Ovary (tissue), 10 donors: ENCODE measurements at places on chromosomes 6 and 20. TPM values are rescaled to one million over a fixed set of nuclear protein-coding genes. Genes with fewer than 3 reads are reported as not detected.

DNA sequence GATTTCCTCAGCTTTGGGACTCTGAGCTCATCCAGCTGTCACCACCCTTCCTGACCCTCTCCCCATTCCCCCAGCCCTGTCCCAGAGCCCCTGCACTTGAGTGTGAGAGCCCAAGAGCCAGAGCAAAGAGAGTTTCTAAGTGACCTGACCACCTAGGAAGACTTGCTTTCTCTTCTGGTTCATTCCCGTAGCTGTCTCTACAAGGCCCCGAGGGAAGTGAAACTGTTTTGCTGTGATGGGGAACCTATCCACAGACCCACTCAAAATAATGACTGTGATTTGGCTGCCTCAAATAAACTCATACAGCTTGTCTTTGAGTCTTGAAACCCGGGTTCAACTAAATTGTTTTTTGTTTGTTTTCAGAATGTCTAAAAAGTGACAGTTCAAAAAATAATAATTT is 74.6 kb upstream of the XRN2 start:
- no peak for DNase-seq

DNA sequence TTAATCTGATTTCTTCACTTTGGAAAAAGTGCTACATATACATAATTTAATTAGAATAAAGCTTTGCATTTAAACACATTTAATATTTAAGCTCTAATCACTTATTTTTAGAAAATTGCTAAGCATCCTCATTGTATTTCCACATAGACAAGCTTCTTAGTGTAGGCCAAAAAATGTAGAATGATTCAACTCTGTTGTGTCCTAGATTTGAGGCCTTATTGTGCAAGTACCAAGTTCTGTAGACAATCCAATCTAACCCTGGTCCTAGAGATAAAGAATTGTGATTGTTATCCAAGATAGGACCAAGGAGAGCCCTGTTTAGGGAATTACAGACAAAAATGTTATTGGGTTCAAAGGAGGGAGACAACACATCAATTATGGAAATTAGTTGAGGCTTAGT is 27.6 kb downstream of the MRAP2 start:
- no peak for DNase-seq

DNA sequence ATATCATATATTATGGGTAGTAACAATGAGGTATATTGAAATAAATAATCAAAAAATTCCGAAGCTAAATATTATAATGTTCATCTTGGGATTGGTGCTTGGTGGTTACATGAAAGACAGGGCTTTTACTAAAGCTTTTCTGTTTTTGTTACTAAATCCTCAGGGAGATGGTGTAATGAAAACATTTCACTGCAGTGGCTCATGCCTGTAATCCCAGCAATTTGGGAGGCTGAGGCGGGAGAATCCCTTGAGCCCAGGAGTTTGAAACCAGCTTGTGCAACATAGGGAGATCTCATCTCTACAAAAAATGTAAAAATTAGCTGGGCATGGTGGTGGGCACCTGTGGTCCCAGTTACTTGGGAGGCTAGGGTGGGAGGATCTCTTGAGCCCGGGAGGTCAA is 42.9 kb downstream of the AFG1L start:
- DNase-seq: no peak

GRCh38 chr6:121393731-121394505 is 41.5 kb upstream of the GJA1 start:
- no peak for DNase-seq

DNA sequence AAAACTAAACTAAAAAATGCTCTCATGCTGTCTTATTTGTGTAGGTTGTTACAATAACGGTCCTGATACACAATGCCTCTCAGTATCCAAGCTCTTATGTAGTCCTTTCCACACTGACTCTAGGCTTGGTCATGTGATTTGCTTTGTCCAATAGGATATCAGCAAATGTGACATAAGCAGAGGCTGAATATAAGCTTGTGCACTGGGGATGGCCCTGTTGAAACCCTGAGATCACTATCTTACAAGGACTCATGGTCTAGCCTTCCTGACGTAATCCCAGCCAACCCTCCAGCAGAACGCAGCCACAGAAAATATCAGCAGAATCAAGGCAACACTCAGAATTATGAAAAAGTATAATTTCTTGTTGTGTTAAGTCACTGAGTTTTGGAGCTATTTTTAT is 145.1 kb upstream of the CCN2 start:
- no peak for DNase-seq

DNA sequence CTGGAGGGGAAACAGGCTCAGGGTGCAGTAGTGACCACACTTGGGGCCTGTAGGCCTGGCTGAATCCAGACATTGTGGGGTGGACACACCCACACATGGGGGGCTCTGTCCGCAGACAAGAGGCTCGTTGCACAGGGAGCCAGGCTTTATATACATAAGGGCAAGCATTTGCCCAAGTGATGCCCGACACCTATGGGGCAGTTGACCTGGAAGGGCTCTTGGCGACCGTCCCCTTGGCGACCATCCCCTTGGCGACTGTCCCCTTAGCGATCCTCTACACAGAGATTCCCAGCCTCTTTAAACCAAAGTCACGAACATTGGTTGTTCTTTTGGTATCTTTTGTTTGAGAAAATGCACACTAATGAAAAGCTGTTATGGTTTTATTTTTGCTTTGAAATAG is 2.7 kb downstream of the TOX2 start:
- no peak for DNase-seq

- no peak for DNase-seq
These were observed 94.4 kb downstream of the TOX2 start for GRCh38 chr20:44008806-44009678.

GRCh38 chr20:16865406-16865805 is 117.2 kb downstream of the OTOR start:
- DNase-seq: no peak

DNA sequence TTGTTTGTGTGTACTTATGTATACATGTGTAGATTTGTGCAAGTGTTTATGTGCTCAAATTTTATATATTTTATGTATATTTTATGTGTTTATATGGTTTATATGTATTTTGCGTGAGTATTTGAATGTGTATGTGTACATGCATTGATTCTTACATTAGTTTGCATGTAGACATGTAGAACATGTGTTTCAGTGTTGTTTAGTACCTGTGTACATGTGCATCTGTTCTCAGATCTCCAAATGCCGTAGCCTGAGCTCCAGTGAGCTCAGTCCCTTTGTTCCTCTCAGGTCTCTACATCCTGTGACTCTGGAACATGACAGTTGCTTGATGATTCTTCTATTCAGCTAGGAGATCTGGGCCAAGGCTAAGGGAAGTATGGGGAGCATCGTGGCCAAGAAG is 4.5 kb upstream of the DEFB119 start:
- no peak for DNase-seq

DNA sequence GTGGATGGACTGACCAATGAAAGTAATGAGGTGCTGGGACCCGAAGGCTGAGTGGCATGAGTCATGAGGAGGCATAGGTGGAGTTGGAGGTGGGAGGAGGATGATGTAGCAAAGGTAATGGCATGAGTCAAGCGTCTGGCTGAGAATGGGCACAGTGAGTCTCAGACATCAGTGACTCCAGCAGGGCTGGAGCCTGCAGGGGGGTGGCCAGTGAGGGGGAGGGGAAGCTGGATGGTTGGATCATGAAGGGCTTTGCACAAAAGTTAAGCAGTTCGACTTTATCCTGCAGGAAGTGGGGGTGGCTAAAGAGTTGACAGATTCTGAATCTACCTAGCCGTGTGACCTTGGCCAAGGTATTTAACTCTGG is 99.0 kb upstream of the IYD start:
- no peak for DNase-seq

GRCh38 chr20:38113401-38114325 is 51.4 kb downstream of the TGM2 start:
- DNase-seq: no peak

DNA sequence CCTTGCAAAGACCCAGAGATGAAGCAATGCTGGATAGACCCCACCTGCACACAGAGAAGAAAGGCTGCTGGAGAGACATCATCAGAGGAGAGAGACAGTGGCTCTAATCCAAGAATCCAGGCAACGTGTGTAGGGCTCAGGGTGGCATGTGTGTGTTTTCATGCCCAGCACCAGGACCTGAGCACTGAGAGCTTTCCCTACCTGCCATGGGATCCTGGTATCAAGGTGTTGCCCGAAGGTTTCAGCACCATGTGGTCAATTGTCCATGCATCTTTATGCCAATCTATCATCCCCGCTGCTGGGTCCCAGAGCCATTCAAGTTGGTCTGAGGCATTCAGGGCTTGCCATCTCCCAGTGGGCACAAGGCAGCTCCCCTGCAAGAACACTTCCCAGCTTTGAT is 7.5 kb upstream of the CD93 start:
- no peak for DNase-seq

- DNase-seq: no peak
These were observed 68.5 kb downstream of the CNKSR3 start for GRCh38 chr6:154441995-154442310.

- no peak for DNase-seq
These were observed 209.0 kb upstream of the CITED2 start for GRCh38 chr6:139583420-139583819.

GRCh38 chr6:3139090-3139903 is 18.0 kb downstream of the TUBB2A start:
- no peak for DNase-seq

GRCh38 chr20:53312957-53313356 is 280.7 kb downstream of the ZNF217 start:
- DNase-seq: no peak

- no peak for DNase-seq
These were observed 16.4 kb downstream of the FRMD1 start for GRCh38 chr6:168062346-168063289.

- DNase-seq: no peak
These were observed 31.8 kb upstream of the SLC35D3 start for GRCh38 chr6:136890194-136890839.

GRCh38 chr20:13022401-13023155 is 13.8 kb downstream of the SPTLC3 start:
- no peak for DNase-seq

DNA sequence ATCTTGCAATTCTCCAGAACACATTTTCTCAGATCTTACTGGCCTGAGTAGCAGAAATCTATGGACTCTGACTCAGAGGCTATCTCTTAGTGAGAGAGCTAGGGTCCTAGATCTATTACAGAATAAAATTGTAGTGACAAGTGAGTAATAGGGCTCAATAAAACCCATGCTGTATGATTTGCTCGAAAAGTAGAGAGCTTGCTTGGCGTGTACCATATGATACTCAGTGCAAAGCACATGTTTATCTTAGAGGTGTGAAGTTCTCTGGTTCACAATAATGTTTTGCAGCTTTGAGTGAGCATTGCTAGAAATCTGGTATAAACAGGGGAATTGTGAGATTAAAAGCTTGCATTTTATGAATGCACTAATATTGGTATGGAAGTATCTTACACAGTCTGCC is 87.8 kb upstream of the PRSS16 start:
- DNase-seq: no peak

GRCh38 chr6:20919677-20920385 is 385.6 kb downstream of the CDKAL1 start:
- DNase-seq: no peak

DNA sequence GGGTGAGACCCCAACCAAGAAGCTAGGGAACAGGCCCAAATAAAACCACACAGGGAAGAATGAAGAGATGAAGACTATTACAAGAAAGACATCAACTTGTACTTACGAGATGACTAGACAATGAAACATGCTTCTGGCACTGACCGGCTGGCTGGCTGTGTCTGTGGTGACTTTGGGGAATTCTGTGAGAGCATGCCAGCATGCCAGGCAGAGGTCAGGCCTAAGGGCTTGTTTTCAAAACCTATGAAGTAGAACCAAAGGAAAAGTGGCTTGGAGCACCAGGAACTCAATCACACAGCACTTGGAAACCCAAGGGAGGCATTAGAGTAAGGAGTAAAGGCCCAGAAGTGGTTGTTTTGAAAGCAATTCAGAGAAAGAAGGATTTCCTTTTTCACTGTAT is 28.4 kb upstream of the GSTA3 start:
- no peak for DNase-seq

DNA sequence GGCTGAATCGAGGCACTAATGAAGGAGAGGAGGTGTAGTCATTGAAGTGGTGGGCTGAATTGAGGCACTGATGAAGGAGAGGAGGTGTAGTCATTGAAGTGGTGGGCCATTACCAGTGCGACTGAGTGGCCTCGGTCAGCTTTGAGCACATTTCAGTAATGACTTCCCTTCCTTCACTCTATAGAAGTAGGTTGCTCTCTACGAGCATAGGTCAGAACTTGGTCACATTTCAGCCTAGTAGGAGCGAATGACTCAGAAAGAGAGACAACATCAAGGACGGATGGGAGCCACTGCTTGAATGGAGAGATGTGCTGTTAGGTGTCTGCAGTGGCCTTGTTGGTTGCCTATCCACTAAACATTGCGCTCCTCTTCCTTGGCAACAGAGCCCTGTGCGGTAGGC is 39.5 kb downstream of the ZDHHC14 start:
- DNase-seq: no peak

DNA sequence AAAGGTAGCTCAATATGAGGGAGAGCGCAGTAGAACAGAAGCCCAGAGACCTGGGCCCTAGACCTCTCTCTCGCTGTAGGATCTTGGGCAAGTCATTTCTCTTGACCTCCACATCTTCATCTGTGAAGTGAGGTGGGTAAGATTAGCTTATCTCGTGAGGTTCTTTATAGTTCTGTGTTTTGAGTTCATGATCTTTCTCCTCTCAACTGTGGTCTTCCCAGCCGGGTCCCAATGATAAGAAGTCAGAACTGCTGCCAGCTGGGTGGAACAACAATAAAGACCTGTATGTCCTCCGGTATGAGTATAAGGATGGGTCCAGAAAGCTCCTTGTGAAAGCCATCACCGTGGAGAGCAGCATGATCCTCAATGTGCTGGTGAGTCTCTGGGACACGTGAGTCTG is 6.9 kb downstream of the PSMF1 start:
- DNase-seq: no peak

Gene BFSP1
- polyA plus RNA-seq: 1.5 TPM

Gene EBF4
- 22.3 TPM for polyA plus RNA-seq

Gene POM121L2
- not detected for polyA plus RNA-seq

Gene ABHD16B
- not detected for polyA plus RNA-seq

Gene TBC1D32
- 2.4 TPM for polyA plus RNA-seq

Gene KCNG1
- 0.63 TPM for polyA plus RNA-seq

Gene TFAP2C
- 0.18 TPM for polyA plus RNA-seq

Gene PLA2G7
- 1.4 TPM for polyA plus RNA-seq

Gene HLA-F
- polyA plus RNA-seq: 16.8 TPM

Gene NRN1
- 31.9 TPM for polyA plus RNA-seq

Gene RIPPLY2
- polyA plus RNA-seq: 0.40 TPM

Gene BTNL2
- polyA plus RNA-seq: not detected

Gene TMEM200A
- 17.7 TPM for polyA plus RNA-seq

Gene SLC25A27
- polyA plus RNA-seq: 28.8 TPM

Gene DUSP22
- 29.7 TPM for polyA plus RNA-seq

Gene DNAH8
- polyA plus RNA-seq: 0.02 TPM
